ENCODE measurements at places on chromosomes 13 and 19.

DNA sequence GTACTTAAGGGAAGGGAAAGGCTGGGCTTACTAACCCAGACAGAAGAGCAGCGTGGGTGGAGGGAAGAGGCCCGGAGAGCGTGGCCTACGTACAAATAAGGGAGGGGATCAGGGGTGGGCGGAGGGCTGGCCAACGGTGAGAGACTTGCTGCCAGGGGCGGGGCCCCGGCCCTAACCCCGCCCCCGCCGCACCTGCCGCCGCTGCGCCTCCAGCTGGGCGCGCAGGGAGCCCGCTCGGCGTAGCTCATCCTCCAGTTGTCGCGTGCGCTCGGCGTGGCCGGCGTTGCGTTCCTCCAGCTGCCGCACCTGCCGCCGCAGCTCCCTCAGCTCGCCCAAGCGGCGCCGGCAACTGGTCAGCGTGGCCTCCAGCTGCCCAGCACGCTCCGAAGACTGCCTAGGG lies 5.7 kb downstream of the HOOK2 start:
- peak; percentile 61 for DNase-seq

GRCh38 chr13:62357887-62358645 lies 942.4 kb upstream of the PCDH20 start:
- peak; percentile 67 for DNase-seq

DNA sequence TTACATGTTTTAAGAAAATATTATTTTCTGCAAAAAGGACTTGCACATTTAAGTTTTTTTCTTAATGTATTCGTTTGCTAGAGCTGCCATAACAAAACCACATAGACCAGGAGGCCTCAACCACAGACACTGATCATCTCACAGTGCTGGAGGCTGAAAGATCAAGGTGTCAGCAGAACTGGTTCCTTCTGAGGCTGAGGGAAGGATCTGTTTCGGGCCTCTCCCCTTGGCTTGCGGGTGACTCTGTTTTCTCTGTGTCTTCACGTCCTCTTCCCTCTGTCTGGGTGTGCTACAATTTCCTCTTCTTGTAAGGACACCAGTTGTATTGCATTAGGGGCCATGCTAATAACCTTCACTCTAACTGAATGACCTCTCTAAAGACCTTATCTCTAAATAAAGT lies 364.2 kb downstream of the IRS2 start:
- DNase-seq = no peak

- DNase-seq = no peak
These were observed 101.5 kb downstream of the DPF1 start for GRCh38 chr19:38122402-38123093.

DNA sequence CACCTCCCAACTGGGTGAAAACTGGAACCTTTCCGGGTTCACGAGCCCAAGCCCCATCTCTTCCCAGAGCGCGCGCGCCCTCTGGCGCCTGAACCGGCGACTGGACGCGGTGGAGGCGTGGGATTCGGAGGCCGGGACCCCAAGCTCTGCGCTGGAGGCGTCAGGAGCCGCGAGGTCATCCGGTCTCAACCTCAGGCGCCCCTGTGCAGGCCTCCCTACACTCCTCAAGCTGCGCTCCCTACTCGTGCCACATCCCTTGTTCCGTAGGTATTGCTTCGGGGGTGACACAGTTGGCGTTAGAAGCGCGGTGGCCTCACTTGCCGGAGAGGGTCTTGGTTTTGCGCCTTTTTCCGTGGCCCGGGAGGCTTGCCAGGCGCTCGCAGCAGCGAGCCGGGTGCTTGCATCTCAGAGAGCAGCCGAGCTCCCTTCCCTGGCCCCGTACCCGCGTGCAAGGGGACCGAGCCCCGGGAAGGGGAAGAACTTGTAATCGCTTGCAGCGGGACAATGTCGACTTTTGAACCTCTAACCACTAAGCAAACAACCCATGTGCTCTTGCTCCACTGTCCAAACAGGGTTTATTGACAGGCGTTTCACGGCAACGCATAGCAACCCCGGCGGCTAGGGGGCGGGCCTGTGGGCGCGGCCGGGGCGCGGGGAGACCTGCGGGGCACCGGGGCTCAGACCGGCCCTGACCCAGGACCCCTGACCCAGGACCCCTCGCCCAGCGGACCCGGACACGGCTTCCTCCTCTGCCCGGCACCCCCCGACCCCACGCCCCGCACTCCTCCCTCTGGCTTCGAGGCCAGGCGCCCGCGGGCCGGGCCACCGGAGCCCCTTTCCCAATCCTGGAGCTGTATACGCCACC lies 8.5 kb downstream of the CDX2 start:
- DNase-seq = peak; percentile 29

GRCh38 chr13:63625869-63626268 lies 2210.2 kb upstream of the PCDH20 start:
- DNase-seq = peak; percentile 25

- DNase-seq = no peak
These were observed 510.5 kb downstream of the SLITRK6 start for GRCh38 chr13:85288698-85289097.

DNA sequence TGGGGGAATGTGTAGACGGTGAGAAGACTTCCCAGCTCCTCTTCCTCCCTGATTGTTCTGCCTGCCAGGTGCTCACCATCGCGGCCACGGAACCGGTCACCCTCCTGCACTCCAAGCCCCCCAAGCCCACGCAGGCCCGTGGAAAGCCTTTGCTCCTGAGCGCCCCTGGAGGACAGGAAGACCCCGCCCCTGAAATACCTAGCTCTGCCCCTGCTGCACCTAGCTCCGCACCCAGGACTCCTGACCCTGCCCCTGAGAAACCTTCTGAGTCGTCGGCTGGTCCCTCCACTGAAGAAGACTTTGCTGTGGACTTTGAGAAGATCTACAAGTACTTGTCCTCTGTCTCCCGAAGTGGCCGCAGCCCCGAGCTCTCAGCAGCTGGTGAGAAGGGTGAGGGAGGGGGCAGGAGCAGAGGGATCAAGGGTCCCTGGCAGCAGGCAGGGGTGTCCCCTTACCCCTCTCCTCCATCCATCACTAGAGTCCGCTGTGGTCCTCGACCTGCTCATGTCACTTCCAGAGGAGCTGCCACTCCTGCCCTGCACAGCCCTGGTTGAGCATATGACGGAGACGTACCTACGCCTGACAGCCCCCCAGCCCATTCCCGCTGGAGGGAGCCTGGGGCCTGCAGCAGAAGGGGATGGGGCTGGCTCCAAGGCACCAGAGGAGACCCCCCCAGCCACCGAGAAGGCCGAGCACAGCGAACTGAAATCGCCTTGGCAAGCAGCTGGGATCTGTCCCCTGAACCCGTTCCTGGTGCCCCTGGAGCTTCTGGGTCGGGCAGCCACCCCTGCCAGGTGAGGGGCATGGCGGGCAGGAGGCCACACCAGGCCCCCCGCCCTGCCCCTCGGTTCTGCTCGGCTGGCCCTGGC lies 2.1 kb downstream of the SNAPC2 start:
- DNase-seq = no peak

- DNase-seq = no peak
These were observed 454.5 kb downstream of the IRS2 start for GRCh38 chr13:109331898-109332297.

GRCh38 chr19:13109361-13110098 lies 6.9 kb upstream of the LYL1 start:
- DNase-seq = no peak

- peak; percentile 4 for DNase-seq
These were observed 120.9 kb downstream of the ZDHHC20 start for GRCh38 chr13:21338156-21338555.

DNA sequence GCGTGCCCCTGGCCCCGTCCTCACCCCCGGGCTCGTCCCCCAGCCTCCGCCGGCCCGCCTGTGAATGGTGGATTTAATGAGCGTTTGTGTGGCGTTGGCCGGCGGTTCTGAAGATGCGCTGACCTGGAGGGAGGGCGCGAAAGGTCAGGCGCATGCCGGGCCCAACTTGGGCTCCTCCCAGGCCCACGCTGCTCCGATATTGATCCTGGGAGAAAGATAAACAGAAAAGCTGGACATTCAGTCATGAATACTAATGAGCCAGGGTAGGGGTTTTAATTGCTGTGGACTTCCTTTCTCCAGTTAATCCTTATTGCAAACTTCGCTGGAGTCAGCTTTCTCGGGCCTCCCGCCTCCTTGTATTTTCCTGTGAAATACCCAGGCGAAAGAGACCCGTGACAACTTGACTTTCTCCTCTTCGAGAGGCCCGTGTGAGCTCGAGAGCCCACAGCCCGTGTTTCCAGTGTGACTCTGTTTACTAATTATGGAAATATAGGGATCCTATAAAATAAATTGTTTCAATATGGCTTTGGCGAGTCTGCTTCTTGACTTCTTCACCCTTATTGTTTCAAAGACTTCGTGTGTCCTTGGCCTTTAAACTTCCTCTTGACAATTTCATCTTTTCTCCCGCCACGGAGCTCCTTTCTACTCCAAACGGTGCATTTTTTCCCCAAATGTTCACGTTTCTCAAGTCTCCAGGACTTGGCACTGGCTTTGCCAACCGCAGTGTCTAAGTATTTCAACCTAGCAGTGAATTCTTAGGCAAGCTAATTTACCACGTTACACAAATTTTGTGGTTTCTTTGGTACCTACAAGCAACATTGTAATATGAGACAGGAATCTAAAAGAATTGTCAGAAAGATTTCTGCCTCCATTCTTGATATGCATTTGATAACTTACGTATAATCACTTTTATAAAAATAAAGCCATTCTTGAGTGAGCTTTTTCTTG lies 10.5 kb downstream of the ZIC2 start:
- DNase-seq = no peak

DNA sequence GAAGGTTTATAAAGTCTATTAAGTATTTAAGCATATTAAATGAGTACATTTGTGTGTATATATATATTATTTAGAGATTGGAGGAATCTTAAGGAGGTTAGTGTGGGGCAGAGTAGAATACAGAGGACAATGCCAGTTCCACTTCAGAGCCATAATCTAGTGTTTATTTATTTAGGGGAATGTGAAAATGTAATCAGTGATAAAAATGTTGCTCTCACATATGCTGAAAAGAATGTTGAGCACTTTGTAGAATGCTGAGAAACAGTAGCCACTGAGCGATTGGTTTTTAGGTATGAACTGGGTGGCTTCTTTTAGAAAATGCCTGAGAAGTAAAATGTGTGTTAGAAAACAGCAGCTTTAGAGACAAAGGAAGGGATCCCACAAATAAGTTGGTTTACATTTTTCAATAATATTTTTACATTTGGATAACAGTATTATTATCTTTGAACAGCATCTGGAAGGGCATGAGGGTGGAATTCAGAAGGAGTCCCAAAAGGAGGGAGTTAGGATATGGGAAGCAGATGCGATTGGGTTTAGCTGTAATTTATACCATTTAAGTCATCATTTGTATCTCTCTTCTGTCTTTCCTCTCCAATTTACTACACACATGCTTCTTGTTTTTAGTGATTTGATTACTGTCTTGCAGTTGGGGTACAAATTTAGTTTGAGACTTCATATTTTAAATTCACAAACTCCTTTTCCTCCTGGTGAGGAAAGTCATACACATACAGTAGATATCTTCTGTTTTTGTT lies 68.6 kb downstream of the NDFIP2 start:
- DNase-seq = no peak

DNA sequence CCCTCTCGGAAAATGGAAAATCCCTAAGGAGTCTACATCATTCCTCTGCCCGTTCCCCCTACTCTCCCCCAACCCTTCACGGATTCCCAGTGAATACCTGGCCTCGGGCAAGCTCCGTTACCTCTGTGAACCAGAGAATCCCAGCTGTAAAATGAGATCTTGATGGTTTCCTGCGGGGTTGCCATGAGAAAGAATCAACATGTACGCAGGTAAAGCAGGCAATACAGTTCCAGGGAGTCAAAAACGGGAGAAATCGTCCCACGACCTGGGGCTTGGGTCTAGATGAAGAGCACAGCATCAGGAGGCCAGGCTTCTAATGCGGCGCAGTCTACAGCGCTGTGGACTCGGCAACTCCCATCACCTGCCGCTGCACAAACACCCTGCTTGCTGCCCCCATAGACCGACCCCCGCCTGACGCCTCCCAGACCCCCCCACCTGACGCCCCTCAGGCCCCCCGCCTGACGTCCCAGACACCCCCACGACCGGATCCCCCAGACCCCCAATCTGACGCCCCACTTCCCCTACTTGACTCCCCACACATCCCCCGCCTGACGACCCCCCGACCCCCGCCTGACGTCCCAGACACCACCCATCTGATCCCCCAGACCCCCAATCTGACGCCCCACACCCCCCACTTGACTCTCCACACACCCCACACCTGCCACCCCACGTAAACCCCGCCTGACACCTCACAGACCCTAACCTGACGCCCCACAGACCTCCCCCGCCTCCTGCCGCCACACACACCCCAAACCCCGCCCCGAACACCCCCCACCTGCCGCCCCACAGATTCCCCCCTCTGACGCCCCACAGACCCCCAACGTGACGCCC lies 680 bp downstream of the LIG4 start:
- peak; percentile 38 for DNase-seq

GRCh38 chr19:58335630-58336029 lies 8.8 kb downstream of the ZSCAN22 start:
- DNase-seq = no peak

DNA sequence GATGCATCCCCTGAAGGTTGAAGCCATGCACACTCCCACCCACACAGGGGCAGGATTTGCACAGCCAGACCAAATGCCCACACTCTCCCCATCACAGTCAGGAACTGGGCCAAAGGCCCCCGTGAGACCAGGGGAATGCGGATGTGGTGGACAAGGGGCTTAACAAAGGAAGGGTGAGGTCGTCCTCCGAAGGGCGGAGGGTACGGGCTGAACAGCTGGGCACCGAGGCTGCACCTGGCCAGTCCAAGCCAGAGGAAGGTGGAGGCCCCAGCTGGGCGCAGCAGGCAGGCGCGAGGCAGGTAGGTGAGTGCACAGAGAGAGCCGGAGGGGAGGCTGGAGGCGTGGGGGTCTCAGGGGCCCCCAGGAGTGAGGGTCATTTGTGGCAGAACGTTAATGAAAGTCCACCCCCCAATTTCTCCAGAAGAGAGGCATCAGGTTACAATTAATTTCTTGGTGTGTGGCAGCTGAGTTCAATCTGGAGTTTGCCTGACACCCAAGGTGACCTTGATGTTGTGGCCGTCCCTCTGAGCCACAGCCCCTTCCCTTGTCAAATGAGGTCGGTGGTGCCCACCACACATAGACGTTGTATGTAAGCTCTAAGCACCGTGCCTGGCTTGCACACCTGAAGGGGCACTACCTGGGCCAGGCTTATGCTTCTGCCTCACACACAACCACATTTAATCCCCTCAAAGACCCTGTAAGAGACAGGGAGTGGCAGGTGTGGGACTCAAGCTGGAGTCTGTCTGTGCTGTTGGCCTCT lies 2.9 kb downstream of the KLK15 start:
- no peak for DNase-seq

GRCh38 chr19:32691952-32692726 lies 518 bp downstream of the NUDT19 start:
- DNase-seq = peak; percentile 81

DNA sequence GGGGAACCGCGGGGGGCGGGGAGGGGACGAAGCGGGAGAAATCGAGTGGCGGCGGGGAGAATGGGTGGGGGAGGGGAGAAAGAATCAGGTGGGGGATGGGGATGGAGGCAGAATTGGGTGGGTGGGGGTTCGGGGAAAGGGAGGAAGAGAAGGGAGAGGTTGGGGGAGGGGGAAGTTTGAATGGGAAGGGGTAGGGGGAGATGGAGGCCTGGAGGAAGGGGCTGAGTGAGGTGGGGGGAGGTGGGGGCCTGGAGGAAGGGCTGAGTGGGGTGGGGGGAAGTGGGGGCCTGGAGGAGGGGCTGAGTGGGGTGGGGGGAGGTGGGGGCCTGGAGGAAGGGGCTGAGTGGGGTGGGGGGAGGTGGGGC lies 403 bp upstream of the ADAMTS10 start:
- no peak for DNase-seq

All from epithelial cell of esophagus (primary cell).